ENCODE measurements at places on chromosomes 6 and 20.

DNA sequence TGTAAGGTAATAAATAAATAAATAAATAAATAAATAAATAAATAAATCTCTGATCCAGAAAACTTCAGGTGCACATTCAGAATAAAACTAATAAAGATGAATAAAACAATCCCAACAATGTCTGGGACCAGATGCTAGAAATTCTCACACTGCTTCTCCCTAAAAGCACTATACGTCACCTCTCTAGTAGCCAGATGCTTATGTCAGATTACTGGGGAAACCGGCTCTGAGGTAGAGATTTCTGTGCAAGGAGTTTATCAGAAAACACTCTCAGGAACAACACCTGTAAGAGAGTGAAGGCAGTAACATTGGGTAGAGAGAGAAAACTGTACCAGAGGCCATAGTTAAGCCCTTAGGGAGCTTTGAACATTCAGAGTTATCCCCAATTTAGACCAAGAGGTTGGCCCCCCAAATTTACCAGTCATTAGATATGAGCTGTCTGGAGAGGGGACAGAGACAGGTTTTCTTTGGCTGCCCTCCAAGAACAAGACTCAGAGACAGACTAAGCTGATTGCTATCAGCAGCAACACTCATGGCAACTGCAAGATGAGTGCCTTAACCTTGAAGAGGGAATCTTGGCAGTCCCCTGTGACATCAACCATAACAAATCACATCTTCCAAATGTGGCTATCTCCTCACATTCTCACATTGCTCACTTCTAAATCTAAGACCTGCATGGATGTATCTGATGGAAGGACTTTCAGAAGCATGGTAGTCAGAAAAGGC lies 151.2 kb upstream of the BMP5 start:
- DNase-seq, result no peak

DNA sequence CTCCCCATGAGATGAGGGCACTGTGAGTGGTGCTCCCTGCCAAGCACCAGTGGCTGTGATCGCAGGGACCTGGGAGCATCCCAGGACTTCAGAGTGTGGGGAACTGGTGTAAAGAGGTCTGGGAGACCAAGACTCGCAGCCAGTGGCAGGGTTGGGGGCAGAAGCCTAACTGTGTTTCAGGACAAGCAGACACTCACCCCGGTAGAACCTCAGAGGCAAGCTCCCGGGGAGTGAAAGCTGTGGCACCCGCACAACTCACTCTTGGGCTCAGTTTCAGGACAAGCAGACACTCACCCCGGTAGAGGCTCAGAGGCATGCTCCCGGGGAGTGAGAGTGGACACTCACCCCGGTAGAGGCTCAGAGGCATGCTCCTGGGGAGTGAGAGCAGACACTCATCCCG lies 112.8 kb downstream of the ASXL1 start:
- DNase-seq, result no peak

DNA sequence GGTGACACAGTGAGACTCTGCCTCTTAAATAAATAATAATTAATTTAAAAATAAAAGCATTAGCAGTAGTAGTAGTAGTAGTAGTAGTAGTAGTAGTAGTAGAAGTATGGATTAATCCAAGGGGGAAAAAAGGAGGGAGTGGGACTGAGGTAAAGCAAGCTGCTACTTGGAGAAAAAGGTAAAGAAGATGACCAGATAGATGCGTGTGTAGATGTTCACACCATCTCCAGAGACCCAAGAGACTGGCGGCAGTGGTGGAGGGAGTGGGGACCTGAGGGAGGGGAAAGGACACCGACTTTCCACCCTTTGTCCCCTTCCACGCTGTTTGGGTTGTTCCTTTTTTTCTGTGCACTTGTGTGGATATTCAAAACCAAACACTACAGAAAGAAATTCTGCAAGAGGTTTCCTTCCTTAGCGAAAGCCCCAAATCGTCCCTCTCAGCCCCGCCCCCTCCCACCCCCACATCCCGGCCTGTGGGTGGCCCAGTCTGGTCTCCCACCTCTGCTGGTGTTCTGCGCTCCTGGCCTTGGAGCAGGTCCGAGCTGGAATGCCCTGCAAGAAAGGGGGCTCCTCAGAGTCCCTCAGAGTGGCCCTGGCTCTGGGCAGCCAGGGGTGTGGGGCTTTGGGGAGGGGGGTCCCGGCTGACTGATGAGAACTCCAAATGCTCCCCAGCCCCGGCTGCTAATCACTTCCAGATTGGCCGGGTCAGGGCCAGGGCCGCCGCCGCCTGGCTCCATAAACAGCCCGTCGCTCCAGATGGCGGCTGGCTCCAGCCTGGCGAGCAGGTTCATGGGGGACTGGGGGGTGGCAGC lies 60.2 kb downstream of the UBE2V1 start:
- no peak for DNase-seq

DNA sequence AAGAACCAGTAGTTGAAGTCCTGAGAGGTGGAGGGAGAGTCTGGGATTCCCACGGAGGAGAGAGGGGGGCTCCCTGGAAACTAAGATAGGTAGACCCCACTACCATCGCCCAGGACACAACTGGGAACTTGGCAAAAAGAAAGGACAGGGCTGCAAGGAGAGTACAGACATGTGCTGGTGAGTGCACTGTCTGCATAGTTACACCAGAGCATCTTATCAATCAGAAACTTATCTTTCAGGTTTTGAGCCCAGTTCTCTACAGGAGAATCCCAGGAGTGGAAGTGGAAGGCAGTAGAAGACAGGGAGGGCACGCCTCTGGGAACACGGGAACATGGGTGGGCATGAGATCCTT lies 12.2 kb downstream of the NFKBIL1 start:
- DNase-seq, result no peak

GRCh38 chr6:106516616-106517015 lies 112.7 kb downstream of the RTN4IP1 start:
- DNase-seq, result no peak

- no peak for DNase-seq
Measured at GRCh38 chr6:149701714-149702113, 16.2 kb downstream of the LATS1 start.

Measured in stimulated activated CD4-positive, alpha-beta T cell treated with anti-CD3 and anti-CD28 coated beads, Interleukin-1b, Interleukin-23, amount 100 ng/mL, for 4 hours (primary cell).